ENCODE measurements at places on chromosomes 1 and 21. TPM values are rescaled to one million over a fixed set of nuclear protein-coding genes. Genes with fewer than 3 reads are reported as not detected.

GRCh38 chr1:235933017-235933765, 66.5 kb upstream of the LYST start:
- DNase-seq: no peak

DNA sequence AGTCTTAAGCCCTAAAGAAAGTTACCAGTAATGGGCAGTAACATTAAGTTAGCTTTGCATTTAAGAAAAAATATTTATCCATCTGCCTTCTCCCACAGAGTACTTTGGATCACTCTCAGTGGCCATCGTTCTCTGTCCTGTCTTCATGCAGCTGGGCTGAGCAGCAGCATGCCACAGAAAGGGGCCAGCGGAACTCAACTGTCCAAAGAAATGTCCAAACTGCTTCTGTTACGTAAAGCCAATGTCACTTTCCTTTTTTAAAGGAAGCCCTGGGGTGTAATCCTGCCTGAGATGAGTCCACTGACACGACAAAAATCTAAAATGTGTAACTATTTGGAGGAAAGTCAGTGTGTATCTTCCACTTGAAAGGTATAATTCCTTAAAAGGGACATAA, 291.6 kb downstream of the SMYD3 start:
- no peak for DNase-seq

DNA sequence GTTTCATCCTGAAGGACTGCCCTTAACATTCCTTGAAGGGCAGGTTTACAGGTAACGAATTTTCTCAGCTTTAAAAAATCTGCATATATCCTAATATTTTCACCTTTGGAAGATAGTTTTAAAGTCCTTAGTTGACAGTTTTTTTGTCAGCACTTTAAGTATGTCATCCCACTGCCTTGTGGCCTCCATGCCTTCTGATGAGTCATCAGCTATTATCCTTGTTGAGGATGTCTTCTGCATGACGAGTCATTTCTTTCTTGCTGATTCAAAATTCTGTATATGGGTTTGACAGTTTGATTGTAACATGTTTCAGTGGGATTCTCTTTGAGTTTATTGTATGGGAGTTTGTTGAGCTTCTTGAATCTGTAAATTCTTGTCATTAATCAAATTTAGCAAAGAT, 500.6 kb downstream of the DISC1 start:
- no peak for DNase-seq

The PRRX1 gene
- total RNA-seq: 171 TPM

DNA sequence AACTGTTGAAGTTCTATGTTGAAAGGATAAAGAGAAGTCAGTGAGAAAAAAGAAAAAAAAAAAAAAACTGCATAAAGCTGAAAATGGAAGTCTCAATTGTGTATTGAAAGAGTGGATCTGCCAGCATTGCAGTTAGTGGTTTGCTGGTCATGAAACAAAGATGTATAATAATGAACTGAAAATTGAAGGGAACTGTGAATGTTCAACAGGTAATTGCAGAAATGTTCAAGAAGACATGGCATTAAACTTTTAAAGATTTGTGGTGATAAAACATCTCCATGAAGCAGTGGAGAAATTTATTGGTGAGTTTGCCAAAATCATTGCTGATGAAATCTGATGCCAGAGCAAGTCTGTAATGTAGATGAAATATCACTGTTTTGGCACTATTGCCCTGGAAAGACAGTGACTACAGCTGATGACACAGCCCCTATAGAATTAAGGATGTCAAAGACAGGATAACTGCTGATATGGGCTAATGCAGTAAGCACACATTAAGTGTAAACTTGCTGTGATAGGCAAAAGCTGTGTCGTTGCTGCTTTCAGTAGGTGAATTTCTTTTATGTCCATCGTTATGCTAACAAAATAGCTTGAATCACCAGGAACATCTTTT, 71.0 kb downstream of the RD3 start:
- no peak for DNase-seq
